ENCODE measurements at places on chromosomes 5 and 9.
A peak's percentile ranks its signal among the peaks of the same experiment; 100 is the strongest.

DNA sequence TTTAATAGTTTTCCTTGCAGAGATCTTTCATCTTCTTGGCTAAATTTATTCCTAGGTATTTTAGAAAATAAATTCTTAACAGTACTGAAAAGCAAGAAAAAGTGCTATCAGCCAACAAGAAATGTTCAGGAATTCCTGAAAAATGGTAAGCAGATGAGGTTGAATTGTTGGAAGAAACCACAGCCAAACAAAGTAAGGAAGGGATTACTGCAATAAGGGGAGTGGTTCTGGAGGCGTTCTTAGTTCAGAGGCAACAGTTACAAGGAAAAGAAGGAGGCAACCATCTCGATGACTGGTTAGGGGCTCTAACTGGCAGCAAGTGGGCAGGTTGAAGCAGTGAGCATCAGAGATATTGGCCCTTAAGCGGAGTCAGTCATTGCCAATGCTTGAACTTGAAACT lies 12.8 kb upstream of the OR13J1 start:
- no peaks in the 10 kb centered on the region for H3K4me1 ChIP-seq
- H3K4me3 ChIP-seq = no peak overlapping the region
- H3K27ac ChIP-seq = no peak overlapping the region
- no peak for DNase-seq

DNA sequence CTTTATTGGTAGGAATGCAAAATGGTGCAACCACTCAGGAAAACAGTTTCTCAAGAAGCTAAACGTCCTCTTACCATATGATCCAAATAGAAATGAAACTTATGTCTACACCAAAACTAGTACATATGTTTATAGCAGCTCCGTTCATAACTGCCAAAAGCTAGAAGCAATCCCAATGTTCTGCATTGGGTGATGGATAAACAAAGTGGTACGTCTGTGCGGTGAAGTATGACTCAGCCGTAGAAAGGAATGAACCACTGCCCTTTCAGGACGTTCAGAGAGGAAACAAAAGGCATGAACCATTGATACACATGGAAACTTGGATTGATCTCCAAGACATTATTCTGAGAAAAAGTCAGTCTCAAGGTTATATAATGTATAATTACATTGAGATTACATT lies 27.6 kb downstream of the HNRNPH1 start:
- H3K4me3 ChIP-seq = no peak overlapping the region
- H3K4me1 ChIP-seq = no peaks in the 10 kb centered on the region
- DNase-seq = no peak
- H3K27me3 ChIP-seq = no peaks in the 10 kb centered on the region

GRCh38 chr5:172178991-172179989 lies 8.7 kb downstream of the STK10 start:
- peaks cover 2% of the 10 kb centered on the region for H3K4me1 ChIP-seq
- H3K27ac ChIP-seq = peak overlapping the region; percentile 81
- no peak for DNase-seq
- no peaks in the 10 kb centered on the region for H3K36me3 ChIP-seq
- peak overlapping the region; percentile 29 for H3K4me3 ChIP-seq

DNA sequence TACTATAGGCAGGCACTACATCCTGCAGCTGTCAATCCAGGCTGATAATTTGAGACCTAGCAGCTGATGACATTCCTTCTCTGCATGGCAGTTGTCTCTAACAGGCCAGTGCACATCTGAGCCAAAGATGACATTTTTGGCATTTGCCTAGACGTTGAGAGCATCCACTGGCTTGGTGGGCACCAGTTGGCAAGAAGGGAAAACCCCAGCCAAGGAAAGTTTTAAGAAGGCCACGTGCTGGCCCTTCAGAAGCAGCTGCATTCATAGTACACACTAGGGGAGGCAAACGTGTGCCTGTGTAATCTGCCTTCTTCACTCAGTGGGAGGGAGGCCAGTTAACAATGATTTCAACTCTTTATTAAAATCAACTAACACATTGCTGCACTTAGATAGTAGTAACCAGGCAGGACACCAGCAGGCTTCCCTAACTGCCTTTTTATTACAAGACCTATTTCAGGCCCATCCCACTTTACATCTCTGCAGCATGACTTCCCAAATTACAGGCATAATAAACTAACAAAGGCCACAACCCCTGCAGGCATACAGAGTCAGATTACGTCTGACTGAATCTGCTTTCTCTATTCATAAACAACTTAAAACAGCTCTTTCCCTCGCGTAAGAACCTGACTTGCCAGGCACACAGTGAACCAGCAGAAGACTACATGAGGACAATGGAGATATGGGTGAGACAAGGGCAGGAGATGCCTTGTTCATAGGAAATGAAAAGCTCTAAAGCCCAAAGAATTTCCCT lies 576.3 kb downstream of the PDE4D start:
- H3K4me3 ChIP-seq = no peak overlapping the region
- no peaks in the 10 kb centered on the region for H3K27me3 ChIP-seq
- no peaks in the 10 kb centered on the region for H3K36me3 ChIP-seq
- DNase-seq = no peak
- peak overlapping the region; percentile 18 for H3K27ac ChIP-seq
- H3K4me1 ChIP-seq = peaks cover 34% of the 10 kb centered on the region

- no peak for DNase-seq
- no peaks in the 10 kb centered on the region for H3K36me3 ChIP-seq
- no peak overlapping the region for H3K27ac ChIP-seq
- no peaks in the 10 kb centered on the region for H3K27me3 ChIP-seq
Observed at GRCh38 chr5:153619771-153620170, 129.3 kb downstream of the GRIA1 start.

DNA sequence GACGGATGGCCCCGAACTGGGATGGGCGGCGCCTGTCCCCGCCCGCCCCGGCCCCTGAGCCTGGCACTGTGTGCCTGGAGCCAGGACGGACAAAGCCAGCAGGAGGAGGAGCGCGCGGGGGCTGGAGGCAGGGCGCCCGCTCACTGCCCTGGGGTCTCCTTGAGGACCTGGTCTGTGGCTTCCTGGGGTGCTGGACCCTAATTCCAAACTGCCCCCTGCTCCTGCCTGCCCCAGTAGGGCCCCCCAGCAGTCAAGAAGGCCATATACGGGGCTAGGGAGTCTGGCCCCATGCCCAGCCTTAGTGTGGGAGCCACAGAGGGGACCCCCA lies 29.2 kb upstream of the RXRA start:
- H3K4me3 ChIP-seq = no peak overlapping the region
- H3K27ac ChIP-seq = no peak overlapping the region
- no peaks in the 10 kb centered on the region for H3K36me3 ChIP-seq
- DNase-seq = no peak
- H3K27me3 ChIP-seq = no peaks in the 10 kb centered on the region

- no peak for DNase-seq
- no peak overlapping the region for H3K4me3 ChIP-seq
- H3K36me3 ChIP-seq = no peaks in the 10 kb centered on the region
- H3K4me1 ChIP-seq = no peaks in the 10 kb centered on the region
Observed at GRCh38 chr5:124342027-124342471, 404.4 kb downstream of the ZNF608 start.

- H3K4me3 ChIP-seq = no peak overlapping the region
- no peak overlapping the region for H3K27ac ChIP-seq
- no peaks in the 10 kb centered on the region for H3K4me1 ChIP-seq
- H3K36me3 ChIP-seq = no peaks in the 10 kb centered on the region
- DNase-seq = no peak
Observed at GRCh38 chr5:8993031-8993430, 552.8 kb downstream of the SEMA5A start.

- H3K4me3 ChIP-seq = no peak overlapping the region
- no peaks in the 10 kb centered on the region for H3K27me3 ChIP-seq
- no peak for DNase-seq
- H3K4me1 ChIP-seq = no peaks in the 10 kb centered on the region
- H3K36me3 ChIP-seq = peaks cover 7% of the 10 kb centered on the region
- H3K27ac ChIP-seq = no peak overlapping the region
Observed at GRCh38 chr9:21871256-21871975, 69.0 kb downstream of the MTAP start.

GRCh38 chr5:61618577-61618976 lies 286.5 kb downstream of the ZSWIM6 start:
- H3K27ac ChIP-seq = no peak overlapping the region
- H3K27me3 ChIP-seq = no peaks in the 10 kb centered on the region
- no peak for DNase-seq
- no peak overlapping the region for H3K4me3 ChIP-seq
- H3K36me3 ChIP-seq = no peaks in the 10 kb centered on the region

DNA sequence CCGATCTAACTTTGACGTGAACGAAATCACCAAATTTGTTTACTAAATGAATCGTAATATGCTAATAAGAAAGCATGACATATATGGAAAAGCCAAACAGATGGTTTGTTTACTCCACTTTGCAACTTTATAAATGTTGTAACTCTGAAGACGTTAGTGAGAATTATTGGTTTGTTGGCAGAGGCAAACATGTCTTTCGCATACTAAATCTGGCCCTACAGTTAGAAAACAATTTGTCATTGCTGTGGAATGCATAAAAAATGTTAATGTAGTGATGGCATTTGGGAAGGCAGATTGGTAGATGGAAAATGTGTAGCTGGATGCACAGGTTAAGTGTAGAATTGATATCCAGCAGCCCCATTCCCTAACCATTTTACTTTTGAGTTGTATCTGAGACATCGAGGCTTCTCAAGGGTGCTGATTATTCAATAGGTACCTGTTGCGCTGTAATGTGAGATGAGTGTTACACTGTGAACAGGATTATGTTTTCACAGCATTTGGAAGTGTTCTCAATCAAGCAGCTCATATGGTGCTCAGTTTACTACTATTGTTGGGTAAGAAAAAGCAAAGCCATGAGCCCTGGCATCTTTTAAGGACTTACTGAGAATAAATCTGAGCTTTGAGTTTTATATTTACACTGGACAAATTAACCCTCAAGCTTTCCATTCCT lies 444.8 kb downstream of the BNC2 start:
- H3K4me3 ChIP-seq = no peak overlapping the region
- H3K27me3 ChIP-seq = no peaks in the 10 kb centered on the region
- no peak overlapping the region for H3K27ac ChIP-seq
- no peak for DNase-seq
- H3K36me3 ChIP-seq = no peaks in the 10 kb centered on the region

GRCh38 chr9:137176302-137177182 lies 4.7 kb upstream of the TMEM210 start:
- no peaks in the 10 kb centered on the region for H3K27me3 ChIP-seq
- peak; percentile 66 for DNase-seq
- no peaks in the 10 kb centered on the region for H3K36me3 ChIP-seq
- no peak overlapping the region for H3K4me3 ChIP-seq
- no peak overlapping the region for H3K27ac ChIP-seq

Data from Peyer's patch (tissue), 4 donors.